ENCODE measurements at places on chromosomes 5 and 9.

GRCh38 chr9:97628668-97629067, 4.5 kb downstream of the TSTD2 start:
- no peak for DNase-seq

GRCh38 chr9:36164372-36164771, 4.8 kb upstream of the CCIN start:
- DNase-seq = no peak

DNA sequence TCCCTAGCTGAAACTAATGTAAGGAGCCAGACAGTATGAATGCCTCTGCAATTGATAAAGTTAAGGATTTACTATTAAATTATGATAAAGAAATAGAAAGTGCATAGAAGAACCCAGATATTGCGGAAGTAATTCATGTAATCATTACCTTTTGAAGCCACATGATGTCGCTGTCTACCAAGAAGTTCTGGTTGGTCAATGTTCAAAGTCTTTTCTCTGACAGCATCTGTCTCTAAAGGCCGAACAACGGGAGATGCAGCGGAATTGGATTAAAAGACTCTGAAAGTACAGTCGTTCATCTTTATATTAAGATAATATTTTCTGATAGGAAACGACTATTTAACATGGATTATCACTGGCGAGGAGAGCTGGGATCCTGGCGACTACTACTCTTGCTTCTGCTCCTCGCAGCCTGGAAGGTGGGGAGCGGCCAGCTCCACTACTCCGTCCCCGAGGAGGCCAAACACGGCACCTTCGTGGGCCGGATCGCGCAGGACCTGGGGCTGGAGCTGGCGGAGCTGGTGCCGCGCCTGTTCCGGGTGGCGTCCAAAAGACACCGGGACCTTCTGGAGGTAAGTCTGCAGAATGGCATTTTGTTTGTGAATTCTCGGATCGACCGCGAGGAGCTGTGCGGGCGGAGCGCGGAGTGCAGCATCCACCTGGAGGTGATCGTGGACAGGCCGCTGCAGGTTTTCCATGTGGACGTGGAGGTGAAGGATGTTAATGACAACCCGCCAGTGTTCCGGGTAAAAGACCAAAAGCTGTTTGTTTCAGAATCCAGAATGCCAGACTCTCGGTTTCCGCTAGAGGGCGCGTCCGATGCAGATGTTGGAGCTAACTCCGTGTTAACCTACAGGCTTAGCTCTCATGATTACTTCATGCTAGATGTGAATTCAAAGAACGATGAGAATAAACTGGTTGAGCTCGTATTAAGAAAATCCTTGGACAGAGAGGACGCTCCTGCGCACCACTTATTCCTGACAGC, at the start of gene PCDHA8:
Gene PCDHA8, plus strand, starts transcription at position 210 of the 985 bp plus-strand sequence. Its CDS starts 135 bp downstream, at position 345.
- DNase-seq = no peak

DNA sequence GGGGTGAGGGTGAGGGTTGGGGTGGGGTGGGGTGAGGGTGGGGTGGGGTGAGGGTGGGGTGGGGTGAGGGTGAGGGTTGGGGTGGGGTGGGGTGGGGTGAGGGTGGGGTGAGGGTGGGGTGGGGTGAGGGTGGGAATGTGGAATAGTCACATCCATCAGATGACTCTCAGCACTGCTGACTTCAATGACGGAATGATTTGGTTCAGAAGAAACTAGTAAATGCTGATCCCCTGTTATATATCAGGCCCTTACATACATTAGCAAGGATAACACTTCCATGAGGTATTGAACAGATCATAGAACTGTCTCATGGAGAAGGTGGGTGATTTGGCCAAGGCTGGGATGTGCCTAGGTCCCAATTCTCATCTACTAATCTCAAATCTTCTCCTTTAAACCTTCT, 24.5 kb upstream of the C5orf47 start:
- DNase-seq = no peak

GRCh38 chr5:133520062-133520461, 92.3 kb downstream of the FSTL4 start:
- DNase-seq = no peak

All from ureter (tissue), 1 donor.